ENCODE measurements at places on chromosomes 7 and 10. TPM values are rescaled to one million over a fixed set of nuclear protein-coding genes. Genes with fewer than 3 reads are reported as not detected.

DNA sequence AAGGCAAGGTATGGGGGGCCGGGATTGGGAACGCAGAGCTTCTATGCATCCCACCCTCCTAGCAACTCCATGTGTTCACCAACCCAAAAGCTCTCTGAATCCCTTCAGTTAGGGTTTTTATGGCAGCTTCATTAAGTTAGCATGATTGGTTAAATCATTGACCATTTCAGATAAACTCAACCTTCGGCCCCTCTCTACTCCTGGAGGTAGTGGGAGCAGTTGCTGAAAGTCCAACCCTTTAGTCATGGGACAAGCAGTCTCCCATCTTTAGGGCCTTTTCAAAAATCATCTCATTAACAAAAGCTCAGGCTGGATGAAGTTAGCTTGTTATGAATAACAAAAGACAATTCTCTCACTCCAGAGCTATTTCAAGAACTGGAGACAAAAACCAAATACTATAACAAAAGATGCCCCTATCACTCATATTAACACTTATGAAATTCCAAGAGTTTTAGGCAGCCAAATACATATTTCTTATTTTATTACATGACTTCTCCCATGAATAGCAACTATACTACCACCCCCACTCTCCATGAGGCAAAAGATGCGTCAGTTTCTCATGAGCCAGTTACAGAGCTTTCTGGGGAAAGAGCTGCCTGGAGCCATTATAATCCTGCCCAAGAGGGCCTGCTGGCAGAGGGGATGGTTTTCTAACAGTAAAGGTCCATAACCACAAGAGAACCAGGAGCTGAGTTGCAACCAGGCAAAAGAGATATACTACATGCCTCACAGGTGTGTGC is 44.6 kb downstream of the SLC16A12 start:
- DNase-seq: no peak
- H3K27me3 ChIP-seq: peaks cover 33% of the 10 kb centered on the region
- no peak overlapping the region for H3K27ac ChIP-seq
- no peaks in the 10 kb centered on the region for H3K4me1 ChIP-seq

DNA sequence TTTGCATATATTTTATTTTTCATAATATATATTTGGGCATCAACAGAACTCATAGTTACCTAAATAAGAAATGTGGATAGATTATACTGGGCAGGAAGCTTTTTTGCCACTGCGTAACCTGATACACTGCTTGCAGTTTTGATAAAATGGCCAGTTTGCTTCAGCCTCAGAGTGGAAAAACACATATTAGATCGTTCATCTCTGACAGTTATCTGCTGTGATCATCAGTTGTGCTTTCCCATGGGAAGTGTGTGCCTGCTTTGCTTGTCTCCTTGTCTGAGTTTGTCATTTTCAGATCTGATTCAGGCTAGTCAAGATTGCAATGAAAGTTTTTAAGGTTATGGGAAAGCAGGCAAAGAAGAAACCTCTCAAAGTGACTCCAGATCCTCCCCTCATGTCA is 54.0 kb downstream of the ADAM12 start:
- peaks cover 1% of the 10 kb centered on the region for H3K27me3 ChIP-seq
- H3K4me1 ChIP-seq: no peaks in the 10 kb centered on the region
- no peak for DNase-seq
- no peak overlapping the region for H3K27ac ChIP-seq

DNA sequence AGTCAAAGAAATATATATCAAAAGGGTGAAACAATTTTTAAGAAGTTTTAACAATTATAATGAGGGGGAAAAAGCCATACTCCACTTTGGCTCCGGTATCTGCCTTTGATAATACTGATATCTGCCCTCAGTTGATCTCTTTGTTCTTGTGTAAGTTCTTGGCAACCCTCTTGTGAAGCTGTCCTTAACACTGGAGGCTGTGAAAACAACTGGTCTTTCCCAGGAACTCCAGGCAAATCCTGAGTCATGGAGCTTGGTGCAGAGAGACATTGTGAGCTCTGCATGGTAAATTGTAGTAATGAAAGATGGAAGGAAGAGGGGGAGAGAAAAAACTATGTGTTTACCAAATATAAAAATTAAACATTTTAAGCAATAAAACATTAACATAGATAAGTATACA is 11.9 kb upstream of the ERVW-1 start:
- H3K27ac ChIP-seq: no peak overlapping the region
- no peak overlapping the region for H3K4me3 ChIP-seq
- no peaks in the 10 kb centered on the region for H3K4me1 ChIP-seq
- H3K27me3 ChIP-seq: no peaks in the 10 kb centered on the region
- H3K36me3 ChIP-seq: peaks cover 6% of the 10 kb centered on the region
- DNase-seq: no peak

Gene HOXA10
- total RNA-seq: 0.88 TPM

- peaks cover 17% of the 10 kb centered on the region for H3K4me1 ChIP-seq
- H3K4me3 ChIP-seq: peak overlapping the region; percentile 28
- H3K36me3 ChIP-seq: no peaks in the 10 kb centered on the region
Measured at GRCh38 chr10:79981450-79982361, 32.8 kb upstream of the SFTPD start.

DNA sequence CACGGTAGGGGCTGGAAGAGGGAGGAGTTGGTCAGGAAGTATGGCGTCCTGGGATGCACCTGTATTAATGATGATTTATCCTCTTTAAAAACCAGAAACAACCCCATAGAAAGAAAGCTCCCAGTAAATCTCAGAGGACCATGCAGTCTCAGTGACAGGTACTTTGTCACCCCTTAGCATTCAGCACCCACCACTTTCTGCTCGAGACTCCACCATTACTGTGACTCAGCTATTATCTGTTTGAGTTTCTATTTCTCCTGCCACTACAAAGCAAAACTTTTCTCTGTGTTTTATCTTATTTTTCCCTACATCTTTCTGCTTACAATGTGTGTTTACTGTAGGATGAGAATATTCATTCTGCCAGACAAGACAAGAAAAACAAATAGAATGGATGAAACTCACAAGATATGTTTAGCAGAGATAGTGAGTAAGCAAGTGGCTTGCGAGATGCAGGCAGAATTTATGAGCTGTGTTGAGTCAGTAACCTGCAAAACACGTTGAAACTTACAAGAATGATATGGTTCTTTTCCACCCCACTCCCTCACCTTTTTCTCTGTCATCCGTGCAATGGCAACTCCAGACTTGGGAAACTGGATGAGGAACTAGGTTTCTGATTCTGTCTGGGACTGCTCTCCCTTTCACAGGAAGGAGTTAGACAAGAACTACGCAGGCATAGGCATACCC is 127.1 kb downstream of the AOAH start:
- H3K27me3 ChIP-seq: no peaks in the 10 kb centered on the region
- H3K36me3 ChIP-seq: peaks cover 40% of the 10 kb centered on the region
- peak overlapping the region; percentile 75 for H3K4me3 ChIP-seq
- H3K4me1 ChIP-seq: peaks cover 58% of the 10 kb centered on the region
- DNase-seq: no peak

Gene PLAU
- not detected for total RNA-seq

DNA sequence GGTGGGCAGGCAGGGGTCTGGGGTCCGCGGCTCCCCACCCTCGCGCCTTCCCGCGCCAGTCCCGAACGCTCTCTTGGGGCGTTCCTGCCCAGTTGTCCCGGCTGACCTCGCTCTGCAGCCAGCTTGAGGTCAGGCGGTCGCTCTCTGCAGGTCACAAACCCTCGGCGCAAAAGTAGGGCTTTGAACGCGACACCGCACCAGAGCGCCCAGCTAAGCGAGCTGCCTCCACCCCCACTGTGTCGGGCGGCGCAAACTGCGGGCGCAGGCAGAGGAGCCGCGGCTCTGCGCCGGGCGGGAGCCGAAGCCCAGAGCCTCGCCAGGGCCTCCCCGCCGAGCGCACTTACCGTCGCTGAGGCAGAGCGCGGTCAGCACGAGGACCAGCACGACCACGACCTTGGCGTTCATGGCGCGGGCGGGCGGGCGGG is 284 bp downstream of the CXCL12 start:
- no peak for DNase-seq
- H3K27ac ChIP-seq: no peak overlapping the region
- no peaks in the 10 kb centered on the region for H3K36me3 ChIP-seq
- H3K4me1 ChIP-seq: no peaks in the 10 kb centered on the region
- no peak overlapping the region for H3K4me3 ChIP-seq
- peaks cover 14% of the 10 kb centered on the region for H3K27me3 ChIP-seq

DNA sequence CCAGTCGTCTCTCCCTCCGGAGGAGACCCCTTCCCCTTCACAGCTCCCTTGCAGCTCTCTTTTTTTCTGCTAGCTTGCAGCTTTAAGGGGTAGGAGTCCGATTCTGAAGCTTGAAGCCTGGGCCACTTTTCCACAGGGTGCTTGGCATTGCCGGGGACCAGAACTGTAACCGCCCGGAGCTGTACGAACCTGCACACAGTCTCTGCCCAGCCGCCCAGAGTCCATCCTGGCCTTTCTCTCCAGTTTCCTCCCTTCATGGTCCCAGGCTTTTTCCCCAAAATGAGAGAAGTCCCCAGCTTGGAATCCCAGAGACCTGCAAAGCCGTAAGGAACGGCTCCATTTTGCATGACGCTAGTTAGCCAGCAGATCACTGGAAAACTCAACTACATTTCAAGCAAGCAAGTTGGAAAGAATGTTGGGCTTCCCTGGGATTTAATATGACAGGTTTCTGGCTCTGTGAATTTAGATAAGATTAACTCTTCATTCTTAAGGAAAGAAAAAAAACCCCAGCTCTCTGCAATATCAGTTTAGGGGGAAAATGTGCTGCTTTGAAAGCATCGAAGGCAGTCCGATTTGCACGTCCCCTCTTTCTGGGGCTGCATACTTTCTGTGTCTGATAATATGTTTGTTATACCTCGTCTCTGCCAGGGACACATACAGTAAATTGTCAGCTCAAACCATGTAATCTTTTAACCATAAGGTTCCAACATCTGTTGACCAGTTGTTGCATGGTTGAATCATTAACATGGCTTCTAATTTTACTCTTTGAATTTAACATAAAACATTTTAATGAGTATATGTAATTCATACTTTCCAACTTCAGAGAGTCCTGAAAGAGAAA is 190.0 kb upstream of the LYZL2 start:
- no peaks in the 10 kb centered on the region for H3K36me3 ChIP-seq
- no peaks in the 10 kb centered on the region for H3K4me1 ChIP-seq
- H3K4me3 ChIP-seq: no peak overlapping the region
- H3K27me3 ChIP-seq: peaks cover 5% of the 10 kb centered on the region

DNA sequence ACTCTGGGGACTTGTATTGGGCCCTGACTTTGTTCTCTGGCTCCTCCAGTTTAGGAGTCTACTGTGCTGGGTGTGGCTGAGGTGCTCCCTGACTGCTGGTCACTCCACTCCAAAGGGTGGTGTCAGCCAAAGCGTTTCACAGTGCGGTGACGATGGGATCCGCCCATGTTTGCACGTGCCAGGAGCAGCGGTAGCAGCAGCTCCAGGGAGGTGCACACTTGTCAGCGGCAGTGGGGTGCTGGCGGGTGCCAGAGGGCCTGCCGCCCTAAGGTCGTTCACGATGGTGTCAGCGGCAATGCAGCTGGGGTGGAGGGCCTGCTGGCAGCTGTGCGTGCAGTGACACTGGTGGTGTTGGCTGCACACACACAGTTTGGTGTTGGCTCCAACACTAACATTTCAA is 268.5 kb upstream of the AKR1E2 start:
- H3K27me3 ChIP-seq: peaks cover 28% of the 10 kb centered on the region
- no peaks in the 10 kb centered on the region for H3K4me1 ChIP-seq
- H3K4me3 ChIP-seq: no peak overlapping the region
- peaks cover 6% of the 10 kb centered on the region for H3K36me3 ChIP-seq
- no peak for DNase-seq

DNA sequence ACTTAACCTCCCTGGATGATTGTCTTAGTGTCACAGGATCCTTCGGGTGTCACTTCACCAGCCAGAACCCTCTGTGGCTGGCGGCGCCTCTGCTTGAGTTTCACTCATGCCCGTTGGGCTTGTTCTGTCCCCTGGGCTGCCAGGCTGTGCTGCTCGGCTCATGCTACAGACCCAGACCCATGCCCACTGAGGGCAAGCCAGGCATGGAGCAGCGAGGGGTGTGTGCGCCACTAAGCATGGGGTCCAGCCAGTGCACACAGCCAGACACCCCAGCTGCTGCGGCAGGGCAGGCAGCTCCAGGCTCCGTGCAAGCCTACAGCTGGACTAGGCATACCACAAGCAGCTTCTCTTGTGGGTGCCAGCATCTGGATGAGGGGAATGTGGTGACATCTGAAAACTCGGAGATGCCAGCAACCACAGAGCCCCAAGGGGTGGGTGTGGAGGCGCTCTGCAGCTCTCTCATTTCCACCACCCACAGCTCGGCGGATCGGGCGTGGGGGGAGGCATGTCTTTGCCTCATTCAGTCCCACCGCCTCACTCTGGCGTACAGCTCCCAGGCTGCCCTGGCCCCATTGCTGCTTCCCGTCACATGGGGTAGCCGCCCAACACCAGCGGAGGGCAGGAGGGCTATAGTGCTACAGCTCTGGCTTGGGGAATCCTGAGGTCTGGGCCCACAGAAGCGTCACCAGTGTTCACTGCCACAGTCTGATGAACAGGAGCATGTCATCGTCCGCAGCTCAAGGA is 269.6 kb upstream of the LRGUK start:
- no peak overlapping the region for H3K27ac ChIP-seq
- no peaks in the 10 kb centered on the region for H3K4me1 ChIP-seq
- no peak for DNase-seq
- no peaks in the 10 kb centered on the region for H3K36me3 ChIP-seq
- no peaks in the 10 kb centered on the region for H3K27me3 ChIP-seq

Gene OR2A5
- not detected for total RNA-seq

DNA sequence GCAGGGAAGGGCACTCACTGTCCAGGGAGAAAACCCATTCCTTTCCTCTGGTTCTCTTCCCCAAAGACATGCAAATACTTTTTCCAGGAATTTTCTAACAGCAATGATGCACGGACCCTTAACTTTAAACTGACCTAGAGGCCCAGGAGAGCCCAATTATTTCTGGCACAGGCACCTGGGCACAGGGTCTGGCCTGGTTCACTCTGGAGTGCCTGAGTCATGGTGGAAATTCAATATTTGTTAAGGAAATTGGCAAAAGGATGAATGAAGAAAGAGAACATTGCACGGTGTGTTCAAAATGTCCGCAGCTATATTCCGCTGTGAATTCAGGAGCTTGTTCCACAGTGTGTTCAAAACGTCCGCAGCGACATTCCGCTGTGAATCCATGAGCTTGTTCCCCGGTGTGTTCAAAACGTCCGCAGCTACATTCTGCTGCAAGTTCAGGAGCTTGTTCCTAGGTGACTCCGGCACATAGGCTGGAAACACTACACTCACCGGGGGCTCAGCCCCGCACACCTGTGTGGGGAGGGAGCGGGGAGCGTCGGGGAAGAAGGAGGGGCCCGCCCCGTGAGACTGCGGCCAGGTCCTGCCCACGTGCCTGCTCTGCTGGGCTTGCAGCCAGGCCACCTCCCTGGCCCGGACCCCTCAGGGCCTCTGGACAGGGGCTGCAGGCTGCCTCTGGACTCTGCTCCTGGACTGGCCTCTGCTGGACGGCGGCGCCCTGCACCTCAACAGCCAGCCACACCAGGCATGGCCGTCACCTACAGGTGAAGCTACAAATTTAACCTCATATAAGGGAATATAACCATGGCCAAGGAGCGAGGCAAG is 72.0 kb upstream of the FAM20C start:
- DNase-seq: no peak
- peaks cover 21% of the 10 kb centered on the region for H3K27me3 ChIP-seq
- peaks cover 3% of the 10 kb centered on the region for H3K4me1 ChIP-seq
- H3K27ac ChIP-seq: no peak overlapping the region

Data from natural killer cell treated with Interleukin-12 subunit alpha and Interleukin-12 subunit beta and Interleukin-15 and Interleukin-18, amount 100 ng/mL, for 72 hours (primary cell).